ENCODE measurements at places on chromosomes 5 and 9.

DNA sequence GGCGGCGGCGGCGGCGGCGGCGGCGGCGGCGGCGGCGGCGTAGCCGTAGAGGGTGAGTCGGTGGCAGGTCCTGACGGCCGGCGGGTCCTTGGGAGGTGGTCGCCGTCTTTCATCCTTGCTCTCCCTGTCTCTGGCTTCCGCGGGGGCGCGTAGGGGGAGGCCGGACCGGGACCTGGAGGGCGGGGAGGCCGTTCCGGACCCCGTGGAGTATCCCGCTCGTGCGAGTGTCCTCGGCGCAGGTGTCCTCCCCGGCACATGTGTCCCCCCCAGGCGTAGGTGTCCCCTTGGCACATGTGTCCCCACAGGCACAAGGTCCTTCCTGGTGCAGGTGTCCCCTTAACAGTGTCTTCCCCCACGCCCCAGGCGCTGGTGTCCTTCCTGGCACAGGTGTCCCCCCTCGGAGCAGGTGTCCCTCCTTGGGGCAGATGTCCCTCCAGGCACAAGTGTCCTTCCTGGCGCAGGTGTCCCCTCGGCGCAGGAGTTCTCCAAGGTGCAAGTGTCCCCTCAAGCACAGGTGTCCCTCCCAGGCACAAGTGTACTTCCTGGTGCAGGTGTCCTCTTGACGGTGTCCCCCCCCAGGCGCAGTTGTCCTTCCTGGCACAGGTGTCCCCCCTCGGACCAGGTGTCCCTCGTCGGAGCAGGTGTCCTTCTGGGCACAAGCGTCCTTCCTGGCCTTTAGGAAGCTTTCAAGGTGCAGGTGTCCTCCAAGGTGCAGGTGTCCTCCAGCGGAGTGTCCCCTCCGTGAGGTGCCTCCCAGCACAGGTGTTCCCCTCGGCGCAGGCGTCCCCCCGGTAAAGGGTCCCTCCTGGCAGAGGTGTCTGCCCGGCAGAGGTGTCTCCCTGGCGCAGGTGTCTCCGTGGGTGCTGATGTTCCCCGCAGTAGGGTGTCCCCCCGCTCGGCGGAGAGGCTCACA is 519 bp downstream of the EXOC3 start:
- peak; percentile 41 for DNase-seq

DNA sequence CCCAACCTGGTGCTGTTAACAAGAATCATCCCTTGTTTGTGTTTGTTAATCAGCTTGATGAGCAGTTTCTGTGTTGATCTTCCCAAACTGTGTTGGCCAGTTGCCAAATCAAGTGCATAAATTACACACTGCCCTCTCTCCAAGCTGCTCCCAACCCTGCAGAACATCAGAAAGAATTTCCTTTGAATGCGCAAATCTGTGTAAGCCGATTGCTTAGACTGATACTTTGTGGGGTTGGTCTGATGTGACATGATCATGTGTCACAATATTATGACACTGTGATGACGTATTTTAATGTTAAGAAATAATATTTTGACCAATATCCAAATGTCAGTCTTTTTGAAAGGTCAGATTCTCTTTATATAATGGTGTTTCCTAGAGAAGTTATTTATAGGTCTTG is 766.4 kb upstream of the WWC1 start:
- no peak for DNase-seq

DNA sequence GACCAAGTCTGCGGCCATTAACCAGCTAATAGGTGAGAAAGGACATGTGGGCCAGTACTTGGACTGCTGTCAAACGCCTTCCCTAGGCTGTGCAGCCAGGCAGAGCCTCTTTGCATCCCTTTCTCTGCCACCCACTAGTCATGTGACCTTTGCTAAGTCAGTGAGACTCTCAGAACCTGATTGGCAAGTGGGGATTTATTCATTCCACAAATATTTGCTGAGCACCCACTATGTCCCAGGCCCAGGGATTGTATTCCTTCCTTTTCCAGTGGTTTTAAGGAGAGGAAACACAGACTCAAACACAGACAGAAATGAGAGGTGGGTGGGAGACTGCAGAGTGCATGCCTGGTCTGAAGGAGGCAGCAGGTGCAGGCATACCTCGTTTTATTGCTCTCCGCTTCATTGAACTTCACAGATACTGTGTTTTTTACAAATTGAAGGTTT is 71.6 kb upstream of the GALNT10 start:
- DNase-seq: no peak

DNA sequence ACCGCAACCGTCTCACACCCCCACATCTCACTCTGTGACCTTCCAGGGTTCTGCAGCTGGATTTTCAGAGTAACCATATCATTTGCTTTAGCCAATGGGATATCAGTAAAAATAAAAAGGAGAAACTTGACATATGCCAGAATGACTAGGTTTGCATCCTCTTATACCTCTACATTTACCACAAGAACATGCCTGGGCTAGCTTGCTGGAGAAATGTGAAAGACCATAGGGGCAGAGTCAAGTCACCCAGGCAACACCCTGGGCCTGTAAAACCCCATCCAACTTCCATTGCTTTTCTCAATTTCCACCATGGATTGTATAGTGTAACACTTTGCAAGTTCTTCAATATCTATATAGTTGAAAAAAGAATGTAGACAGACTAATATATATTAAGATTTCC is 731.1 kb downstream of the PTPRD start:
- DNase-seq: no peak

- no peak for DNase-seq
These were observed 6.9 kb downstream of the MRPL22 start for GRCh38 chr5:154947778-154948177.

GRCh38 chr5:32589942-32590869 is 4.8 kb downstream of the SUB1 start:
- peak; percentile 84 for DNase-seq

DNA sequence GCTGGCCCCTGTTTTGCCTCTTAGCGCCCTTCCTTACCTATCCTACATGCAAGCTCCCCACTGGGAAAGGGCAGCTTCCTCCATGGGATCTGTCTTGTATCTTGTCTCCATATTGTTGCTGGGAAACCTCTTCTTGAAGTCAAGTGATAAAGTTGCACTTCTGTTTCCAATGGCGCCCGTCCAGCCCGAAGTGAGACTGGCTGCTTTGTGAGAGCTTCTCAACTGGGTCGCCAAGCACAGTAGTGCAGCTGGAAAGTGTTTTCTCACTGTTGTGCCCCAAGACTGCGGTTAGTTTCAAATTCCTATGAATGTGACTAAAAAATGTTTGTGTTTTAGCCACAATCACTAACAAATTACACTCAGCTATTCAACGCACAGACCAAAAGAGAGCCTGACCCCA is 506.6 kb upstream of the MPDZ start:
- DNase-seq: no peak

- DNase-seq: no peak
These were observed 59.8 kb upstream of the GOLPH3 start for GRCh38 chr5:32233696-32234447.

- no peak for DNase-seq
These were observed 2.6 kb upstream of the PBX3 start for GRCh38 chr9:125744616-125745015.

GRCh38 chr5:111063709-111064322 is 7.7 kb upstream of the TSLP start:
- DNase-seq: no peak

DNA sequence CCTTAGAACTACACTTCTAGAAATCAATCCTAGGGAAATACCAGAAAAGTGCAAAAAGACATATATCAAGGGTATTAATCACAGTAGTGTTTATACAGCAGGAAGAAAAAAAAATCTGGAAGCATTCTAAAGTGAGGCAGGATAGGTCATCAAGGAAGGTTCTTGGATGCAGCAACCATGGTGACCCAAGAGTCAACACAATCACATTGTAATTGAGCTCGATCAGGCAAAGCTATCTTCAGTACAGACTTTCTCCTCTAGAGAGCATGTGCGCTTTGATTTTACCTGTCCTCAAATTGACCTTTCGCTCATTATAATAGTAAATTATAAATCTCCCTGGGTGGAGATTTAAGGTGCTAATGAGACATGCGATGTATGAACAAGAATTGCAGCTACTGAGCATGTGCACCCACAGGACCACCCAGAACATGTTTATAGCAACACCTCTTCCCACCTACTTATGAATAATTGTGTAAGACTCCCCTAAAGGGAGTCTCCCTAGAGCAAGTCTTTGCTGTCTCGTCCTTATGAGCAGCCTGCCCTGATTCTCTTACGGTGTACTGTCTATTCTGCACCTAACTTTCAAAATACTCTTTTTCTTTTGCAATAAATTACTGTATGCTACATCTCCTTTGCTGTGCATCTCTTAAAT is 297.7 kb downstream of the ATPSCKMT start:
- DNase-seq: no peak

- DNase-seq: no peak
These were observed 62.7 kb upstream of the CTXN3 start for GRCh38 chr5:127586066-127586770.

- no peak for DNase-seq
These were observed 466.1 kb downstream of the PTPRD start for GRCh38 chr9:10146517-10147331.

DNA sequence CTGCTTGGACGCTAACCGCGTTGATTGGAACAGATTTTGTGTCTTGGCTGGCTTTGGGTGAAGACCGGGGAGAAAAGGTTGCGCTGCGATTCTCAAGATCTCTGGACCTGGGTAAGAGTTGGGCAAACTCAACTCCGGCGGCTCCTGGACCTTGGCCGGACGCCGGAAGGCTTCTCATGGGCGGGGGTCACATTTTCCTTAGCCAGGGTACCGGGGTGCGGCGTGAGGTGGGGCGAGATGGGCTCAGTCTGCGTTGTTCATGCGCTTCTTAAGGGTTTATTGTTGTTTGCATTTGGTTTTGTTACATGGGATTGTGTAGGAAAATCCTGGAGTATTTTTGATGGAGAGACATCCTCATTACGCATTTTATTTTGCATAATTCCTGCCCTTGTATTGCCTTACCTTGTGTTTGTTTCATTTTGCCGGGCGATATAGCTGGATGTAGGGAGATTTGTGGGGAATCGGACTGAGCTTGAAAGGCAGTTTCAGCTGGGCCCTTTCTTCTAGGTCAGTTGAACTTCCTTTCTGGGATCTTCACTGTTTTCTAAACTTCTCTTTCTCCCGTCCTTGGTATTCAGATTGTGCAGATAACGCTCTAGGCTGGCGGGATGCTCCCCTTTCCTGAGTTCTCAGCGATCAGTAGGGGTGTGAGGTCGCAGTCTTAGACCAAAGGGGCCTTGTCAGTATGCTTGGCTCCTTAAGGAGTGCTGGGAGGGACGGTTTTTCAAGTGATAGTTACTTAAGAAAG is 524 bp downstream of the MEGF10 start:
- DNase-seq: no peak

DNA sequence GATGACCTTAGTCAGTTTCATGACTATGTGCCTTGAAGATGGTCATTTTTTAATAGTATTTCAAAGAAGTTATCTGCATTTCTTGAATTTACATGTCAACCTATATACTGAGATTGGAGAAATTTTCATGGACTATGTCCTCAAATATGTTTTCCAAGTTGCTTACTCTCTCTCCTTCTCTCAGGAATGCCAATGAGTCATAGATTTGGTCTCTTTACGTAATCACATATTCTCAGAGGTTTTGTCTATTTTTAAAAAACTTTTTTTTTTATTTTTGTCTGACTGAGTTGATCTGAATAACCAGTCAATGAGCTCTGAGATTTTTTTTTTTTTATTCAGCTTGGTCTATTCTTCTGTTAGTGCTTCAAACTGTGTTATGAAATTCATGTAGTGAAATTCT is 374.7 kb upstream of the GRIN3A start:
- no peak for DNase-seq

- no peak for DNase-seq
These were observed 82.0 kb upstream of the PCAT7 start for GRCh38 chr9:94472806-94473360.

DNA sequence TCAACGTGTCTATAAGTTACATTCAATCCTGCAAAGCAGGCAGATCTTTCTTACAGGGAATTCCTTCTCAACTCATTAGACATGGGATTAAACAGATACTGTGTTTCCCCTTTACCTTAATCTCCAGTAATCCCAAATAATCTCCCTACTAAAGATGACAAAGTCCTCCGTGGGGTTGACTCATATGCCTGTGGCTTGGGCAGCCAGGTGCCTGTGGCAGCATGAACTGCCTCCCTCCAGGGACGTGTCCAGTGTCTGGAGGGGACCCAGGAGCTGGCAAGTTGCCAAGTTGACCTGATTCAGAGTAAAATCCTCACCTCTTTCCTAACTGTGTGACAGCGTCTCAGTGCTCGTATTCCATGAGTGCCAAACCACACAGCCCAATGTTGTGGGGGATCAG is 94.6 kb upstream of the PTCH1 start:
- DNase-seq: no peak

- no peak for DNase-seq
These were observed 304.0 kb downstream of the PJA2 start for GRCh38 chr5:109105631-109106267.

DNA sequence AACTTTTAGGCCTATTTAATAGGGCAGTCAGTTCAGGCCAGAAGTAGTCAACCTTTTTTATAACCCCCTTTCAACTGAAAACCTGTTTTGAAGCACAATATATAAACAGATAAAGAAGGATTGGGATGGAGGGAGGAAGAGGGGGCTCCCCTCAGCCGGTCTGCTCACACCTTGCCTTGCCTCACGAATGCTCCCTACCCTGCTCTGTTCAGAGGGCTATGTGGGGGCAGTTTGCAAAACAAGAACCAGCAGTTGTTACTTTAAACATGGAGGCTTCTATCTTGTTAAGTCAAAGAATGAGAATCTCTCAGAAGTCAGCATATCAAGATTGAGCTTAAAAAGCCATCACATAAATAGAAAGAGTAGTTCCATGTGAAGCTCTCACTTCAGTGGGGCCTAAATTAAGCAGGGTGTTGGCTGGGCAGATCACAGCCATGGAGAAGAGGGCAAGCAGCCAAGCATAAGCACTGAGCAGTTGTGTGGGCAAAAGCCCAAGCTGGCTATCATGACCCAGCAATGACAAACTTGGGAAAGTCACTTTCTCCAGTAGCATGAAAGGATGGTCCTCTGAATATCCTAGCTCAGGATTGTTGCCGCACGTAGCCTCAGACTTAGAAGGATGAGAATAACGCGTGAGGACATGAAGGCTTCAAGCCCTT is 70.6 kb downstream of the ALDH1A1 start:
- DNase-seq: no peak

DNA sequence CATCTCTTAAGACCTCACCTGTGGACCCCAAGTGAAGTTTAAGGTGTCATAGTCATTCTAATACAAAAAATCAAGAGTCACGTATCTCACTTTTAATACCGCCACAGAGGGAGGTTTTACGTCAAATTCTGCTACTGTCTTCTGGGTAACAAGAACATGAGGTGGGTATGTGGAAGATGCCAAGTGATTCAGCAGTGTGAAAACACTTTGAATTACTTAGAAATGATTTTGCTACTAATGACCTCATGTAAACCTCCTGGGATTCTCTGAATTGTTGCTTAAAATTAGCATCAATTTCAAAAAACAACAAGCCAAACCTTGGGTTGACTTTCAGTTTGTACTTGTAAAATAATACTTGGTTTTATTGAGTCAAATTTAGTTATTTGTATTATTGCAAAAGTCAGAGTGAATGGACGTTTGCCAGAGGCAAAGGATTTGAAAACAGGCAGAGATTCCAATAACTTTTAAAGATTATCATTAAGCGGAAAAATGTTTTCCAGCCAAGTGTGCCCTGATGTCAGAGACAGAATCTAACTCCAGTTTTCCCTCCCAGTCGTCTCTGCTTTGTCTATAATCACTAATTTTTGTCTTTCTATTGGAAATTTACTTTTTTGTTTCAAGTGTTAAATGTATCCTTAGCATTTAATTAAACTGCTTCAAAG is 8.8 kb downstream of the DMRT2 start:
- no peak for DNase-seq

GRCh38 chr5:9498541-9499497 is 47.1 kb downstream of the SEMA5A start:
- no peak for DNase-seq
